ENCODE measurements at places on chromosomes 11 and 22.

DNA sequence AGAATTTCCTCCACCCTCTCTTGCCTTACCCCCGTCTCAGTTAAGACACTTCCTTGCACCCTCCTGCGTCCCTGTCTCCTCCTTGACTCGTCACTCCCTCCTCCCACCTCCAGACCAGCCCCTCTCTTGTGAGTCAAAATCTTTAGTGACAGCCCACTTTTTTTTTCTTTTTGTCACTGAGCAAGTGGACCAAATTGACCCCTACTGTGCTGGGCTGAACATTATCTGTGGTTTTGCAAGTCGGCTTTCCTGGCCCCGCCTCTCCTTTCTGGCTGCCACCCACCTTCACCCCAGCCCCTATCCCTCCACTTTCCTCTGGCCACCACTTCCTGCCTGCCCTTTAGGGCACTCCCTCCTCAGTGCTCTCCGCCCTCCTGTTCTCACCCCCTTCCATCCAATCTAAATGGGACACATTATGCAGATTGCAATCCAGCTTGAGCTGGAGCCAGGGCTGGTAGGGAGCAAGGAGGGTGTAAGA lies at the start of gene APLNR:
Gene APLNR (minus strand): TSS at position 47 of the 478 bp plus-strand sequence. CDS start 246 bp downstream, outside the sequence.
- no peak for DNase-seq

GRCh38 chr11:7651140-7651551 lies 22.2 kb downstream of the CYB5R2 start:
- DNase-seq, result no peak

DNA sequence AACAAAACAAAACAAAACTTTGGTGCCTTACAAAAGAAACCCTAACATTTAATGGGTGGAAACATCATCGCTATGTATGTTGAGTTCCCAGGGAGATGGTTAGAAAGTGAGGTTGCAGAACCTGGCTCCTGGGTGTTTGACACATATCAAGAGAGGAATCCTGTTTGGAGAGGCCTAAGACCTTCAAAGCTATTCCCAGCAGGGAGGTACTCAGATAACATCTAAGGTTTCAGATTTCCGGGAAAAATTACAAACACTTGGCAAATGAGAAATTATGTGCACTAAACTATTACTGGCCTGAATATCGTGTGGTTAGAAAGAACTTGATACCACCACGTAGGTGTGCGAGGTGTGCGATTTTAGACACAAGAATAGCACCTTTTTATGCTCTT lies 18.5 kb downstream of the TRIM5 start:
- DNase-seq, result no peak

DNA sequence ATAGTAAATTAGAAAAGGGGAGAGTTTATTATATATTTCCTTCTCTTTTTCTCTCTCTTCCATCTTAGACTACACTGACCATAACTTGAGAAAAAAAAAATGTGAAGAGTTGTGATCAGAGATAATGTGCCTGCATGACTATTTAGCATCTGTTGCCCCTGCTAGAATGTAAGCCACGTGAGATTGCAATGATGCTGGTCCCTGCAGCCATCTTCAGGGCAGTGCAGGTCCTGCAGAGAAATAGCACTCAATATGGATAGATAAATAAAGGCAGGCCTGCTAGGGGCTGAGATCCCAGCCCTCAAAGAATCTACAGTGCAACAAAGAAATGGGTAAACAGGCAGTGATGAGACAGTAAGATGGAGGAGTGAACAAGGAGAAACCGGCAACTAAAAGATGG lies 7.8 kb upstream of the DKK3 start:
- no peak for DNase-seq

- no peak for DNase-seq
These were observed 3.7 kb upstream of the PGGHG start for GRCh38 chr11:285021-285893.

GRCh38 chr11:2127482-2128129 lies 11.6 kb downstream of the IGF2 start:
- DNase-seq, result no peak

DNA sequence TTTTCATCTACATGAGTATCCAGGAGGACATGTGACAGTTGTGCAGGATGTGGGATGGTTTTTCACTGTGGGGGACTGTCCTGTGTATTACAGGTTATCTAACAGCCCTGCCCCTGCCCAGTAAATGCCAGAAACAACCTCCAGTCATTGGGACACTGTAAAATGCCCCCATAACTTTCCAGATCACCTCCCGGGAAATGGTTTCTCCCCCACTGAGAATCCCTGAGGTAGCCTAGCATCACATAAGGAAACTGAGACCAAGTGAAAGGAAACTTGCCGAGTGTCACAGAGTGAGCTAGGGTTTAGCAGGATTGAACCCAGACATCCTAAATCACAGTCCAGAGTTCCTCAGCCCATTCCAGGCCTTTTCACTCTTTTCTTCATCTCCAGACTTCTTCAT lies 48.3 kb upstream of the SLC6A5 start:
- DNase-seq, result no peak

DNA sequence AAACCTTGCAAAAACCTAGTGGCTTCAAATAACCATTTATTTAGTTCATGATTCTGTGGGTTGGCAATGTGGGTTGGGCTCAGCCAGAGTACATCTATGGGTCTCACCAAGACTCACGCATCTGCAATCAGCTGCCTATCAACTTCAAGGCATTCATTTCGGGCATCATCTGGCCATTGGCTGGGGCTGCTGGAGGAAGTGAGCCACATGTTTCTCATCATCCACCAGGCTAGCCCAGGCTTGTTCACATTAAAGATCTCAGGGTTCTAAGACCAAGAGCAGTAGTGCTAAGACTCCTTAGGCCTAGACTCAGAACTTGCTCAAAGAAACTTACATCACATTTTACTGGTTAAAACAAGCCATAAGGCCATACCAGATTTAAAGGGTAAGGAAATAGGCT lies 478.9 kb upstream of the ARHGAP42 start:
- no peak for DNase-seq

Measured in GOT3 (cell line).